Activated CD4-positive, alpha-beta T cell treated with anti-CD3 and anti-CD28 coated beads, Interleukin-2, amount 50 U/mL, for 48 hours (primary cell): ENCODE measurements at places on chromosomes 3 and 15.

- no peak for DNase-seq
Observed at GRCh38 chr15:94125156-94125555, 106.2 kb upstream of the MCTP2 start.

GRCh38 chr3:126058666-126059065, 25.3 kb downstream of the SLC41A3 start:
- DNase-seq, result no peak

DNA sequence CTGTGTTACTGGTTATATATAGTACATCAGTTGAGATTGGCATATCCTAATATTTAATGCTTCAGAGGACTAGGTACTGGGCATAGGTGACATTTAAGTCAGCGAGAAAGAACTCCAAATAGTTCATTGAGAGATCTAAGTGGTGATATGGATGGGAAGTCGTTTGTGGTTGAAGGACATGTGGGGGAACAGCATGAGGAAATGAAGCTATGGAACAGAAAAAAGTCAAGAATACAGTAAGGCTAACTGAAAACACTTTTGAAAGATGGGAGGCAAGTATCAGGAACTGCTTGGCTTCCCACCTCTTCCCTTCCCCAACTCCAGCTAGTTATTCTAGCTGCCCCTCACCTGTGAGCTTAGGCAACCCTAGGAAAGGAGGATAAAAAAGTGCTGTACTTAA, 3.7 kb upstream of the MYO5A start:
- no peak for DNase-seq

GRCh38 chr3:185797993-185798830, 26.6 kb downstream of the IGF2BP2 start:
- no peak for DNase-seq

GRCh38 chr3:38022896-38023709, 6.3 kb downstream of the PLCD1 start:
- DNase-seq, result no peak

DNA sequence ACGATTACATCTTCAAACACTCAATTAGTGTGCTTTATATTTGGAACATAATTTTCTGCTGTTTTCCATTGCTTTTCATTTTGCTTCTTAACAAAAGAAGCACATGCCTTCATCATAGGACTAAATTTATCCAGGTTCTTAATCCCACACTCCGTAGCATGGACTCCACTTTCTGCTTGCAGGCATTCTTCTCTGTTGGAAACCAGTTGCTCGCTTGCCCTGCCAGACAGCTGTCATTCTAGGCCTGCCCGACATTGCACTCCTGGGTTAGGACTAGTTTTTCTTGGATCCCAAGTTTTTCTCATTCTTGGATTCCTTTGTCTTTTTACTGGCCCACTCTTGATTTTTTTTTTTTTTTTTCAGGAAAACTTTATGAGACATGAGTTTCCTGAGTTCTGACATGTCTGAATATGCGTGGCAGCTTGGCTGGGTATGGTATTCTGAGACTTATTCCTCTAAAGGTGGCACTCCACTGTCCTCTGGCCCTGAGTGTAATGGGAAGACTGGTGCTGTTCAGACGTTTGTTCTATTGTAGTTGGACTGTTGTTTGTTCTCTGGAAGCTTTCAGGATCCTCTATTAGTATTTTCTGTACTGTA, 6.3 kb upstream of the ATP1B3 start:
- DNase-seq, result no peak

GRCh38 chr15:78997981-78998499, 53.2 kb upstream of the CTSH start:
- DNase-seq, result no peak

- DNase-seq, result no peak
Observed at GRCh38 chr3:23035927-23036640, 167.0 kb upstream of the UBE2E2 start.

GRCh38 chr15:36278219-36278618, 301.2 kb upstream of the CDIN1 start:
- no peak for DNase-seq

- no peak for DNase-seq
Observed at GRCh38 chr3:35760146-35760545, 120.8 kb downstream of the ARPP21 start.

- no peak for DNase-seq
Observed at GRCh38 chr3:126964950-126965349, 18.0 kb upstream of the PLXNA1 start.

- no peak for DNase-seq
Observed at GRCh38 chr15:57614241-57614640, 22.5 kb downstream of the MYZAP start.

DNA sequence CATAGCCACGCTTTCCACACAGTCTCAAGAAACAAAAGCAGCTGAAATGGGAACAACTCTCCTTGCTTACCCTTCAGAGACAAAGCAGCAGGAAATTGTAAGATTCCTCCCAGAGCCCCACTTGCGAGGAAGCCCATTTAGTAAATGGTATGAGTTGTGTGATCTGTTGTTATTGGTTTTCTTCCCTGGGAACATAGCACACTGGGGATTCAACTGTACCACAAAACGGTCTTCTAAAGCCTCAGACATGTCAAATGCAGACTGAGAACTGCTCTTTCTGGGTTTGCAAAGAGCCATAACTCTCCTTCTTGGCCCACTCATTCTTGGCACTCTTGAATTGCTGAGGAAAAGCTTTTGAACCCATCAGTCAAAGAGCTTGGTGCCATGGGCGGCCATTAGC, 101.0 kb upstream of the COL8A1 start:
- DNase-seq, result no peak

DNA sequence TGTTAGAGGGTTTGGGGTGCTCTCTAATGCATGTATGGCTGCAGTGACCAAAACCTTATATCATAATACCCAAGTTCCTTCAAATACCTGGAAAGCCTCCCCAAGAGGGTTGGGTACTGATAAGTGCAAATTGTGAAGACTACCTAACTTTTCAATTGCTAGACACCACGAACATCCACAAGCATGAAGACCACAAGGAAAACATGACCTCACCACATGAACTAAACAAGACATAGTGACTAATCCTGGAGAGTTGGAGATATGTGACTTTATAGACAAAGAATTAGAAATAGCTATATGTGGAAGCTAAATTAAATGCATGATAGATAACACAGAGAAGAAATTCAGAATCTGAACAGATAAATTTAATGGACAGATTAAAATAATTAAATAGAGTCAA, 23.9 kb upstream of the AADACL2 start:
- no peak for DNase-seq

DNA sequence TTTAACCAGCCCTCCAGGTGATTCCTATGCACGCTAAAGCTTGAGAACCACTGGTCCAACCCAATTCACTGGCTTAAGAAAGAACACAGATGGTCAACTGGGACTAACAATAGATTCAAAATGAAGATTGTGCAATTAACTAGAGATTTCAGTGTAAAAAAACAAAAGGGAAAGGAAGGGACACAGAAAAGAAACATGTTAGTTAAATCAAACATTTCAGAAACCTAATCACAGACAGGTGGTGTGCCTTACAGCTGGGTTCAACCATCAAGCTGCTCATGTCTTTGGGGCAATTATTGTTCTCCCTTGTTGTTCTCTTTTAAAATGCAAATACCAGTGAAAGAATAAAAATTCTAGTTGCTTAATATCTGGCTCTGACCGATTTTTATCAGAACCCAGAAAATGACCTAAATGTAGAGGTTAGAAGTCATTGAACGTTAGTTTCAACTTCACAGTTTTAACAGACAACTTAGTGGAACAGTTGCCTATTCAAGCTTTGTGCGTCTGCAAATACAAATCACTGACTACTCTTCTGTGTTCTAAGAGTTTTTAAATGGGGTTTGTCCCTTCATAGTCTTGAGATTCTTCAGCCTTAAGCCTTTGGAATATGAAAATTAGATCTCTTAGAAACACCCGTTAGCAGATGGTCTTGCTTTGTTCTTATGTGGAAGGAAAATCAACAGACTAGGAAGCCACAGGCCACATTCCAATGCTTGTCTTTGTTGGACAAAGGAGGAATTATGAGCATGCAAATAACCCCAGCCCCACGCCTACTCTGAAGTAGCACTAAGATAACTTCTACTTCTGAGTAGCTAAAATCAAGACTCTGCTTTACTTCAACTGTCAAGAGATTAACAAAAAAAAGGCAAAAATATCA, 223.4 kb downstream of the ATP8B4 start:
- no peak for DNase-seq

GRCh38 chr3:49683162-49683561, 6.1 kb downstream of the MST1 start:
- DNase-seq, result no peak

- no peak for DNase-seq
Observed at GRCh38 chr3:82978368-82978767, 1216.9 kb upstream of the GBE1 start.

DNA sequence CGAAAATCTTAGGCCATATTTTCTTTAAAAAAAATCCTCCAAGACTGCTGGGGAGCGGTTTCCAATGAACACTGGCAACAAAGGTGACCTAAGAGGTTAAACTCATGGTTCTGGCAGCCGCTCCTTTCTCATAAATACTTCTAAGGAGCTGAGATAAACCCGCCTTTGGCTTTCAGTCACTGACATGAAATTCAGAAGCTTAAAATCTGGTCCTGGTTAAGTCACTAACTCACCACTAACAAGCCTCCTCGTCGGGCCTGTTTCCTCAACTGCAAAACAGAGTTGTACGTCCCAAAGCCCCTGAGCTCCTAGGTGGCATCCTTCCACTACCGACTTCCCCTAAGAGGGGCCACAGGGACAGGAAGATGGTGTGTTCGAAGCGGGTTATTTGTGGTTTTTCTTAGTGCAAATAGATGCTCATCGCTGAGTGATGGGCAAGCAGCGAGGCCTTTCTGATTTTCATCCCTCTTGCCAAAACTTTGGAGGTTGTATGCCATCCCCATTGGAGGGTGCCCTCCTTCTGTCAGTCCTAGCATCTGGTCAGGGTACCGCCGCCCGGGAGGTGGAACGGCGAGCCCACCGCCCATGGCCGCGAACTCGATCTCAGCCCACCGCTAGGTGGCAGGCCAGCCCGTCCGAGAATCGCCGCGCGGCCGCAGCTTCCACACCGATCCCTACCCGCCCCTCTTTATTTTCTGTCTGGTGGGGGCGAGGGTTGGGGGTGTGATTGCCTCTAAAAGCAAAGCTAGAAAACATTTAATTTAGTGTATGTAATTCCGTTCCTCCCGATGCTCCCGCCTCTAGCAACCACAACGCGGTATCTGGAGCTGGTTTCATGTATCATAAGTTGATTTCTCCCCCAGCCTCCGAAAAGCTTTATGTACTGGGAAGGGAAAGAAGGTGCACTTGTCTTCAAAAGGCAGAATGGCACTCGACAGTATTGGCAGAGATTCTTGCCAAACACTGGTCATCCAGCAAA, 4.6 kb downstream of the BCL6 start:
- DNase-seq, result peak; percentile 80

- no peak for DNase-seq
Observed at GRCh38 chr3:105014631-105015030, 352.1 kb upstream of the ALCAM start.

DNA sequence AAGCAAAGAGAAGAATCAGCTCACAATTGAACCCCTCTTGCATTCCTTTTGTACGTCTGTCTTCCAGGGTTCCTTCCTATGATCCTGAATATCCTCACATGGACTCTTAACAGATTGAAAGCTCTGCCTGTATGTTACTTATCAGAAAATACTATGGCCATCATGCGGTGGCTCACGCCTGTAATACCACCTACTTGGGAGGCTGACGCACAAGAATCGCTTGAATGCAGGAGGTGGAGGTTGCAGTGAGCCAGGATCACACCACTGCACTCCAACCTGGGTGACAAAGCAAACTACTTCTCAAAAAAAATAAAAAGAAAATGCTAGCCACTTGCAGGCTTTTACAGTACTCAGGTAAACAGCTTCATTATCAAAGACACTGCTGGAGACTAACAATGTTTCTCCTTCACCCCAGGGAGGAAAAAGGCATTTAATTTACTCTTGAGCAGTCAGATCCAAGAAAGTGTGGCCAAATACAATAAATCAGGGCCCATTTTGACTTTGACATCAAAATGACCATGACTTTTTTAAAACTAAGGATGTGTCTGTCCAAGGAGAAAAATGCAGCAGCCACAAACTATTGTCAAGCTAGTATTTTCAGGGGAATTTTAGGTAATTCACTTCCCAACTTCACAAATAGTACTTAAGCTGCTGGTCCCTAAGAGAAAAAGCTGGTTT, 27.3 kb downstream of the NPTN start:
- DNase-seq, result no peak

GRCh38 chr15:80159811-80160569, 7.2 kb downstream of the FAH start:
- peak; percentile 12 for DNase-seq

DNA sequence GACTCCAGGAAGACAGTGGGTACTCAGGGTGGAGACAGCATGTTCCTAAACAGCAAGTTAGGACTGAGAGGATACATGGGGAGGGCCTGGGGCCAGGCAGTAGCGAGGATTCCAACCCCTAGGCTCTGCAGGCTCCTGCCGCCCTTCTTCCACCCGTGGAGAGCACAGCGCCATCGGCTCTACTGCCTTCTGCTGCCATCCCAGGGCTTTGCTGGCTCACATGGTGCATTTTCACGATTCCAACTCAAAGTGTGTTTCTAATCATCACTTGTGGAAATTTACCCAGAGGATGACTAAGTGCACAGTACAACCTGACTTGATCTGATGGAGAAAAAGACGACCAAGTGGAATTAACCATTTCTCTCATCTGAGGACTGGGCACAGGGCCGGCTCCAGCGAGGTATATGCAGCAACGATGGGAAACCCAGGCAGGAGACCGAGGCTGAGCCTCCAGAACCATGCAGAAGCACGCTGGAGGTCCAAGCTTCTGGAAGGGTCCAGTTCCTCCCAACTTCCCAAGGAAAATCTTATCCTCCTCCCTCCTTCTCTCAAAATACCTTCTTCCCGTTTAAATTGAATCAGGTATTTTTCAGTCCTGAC, 104.6 kb downstream of the LRIG1 start:
- no peak for DNase-seq

- DNase-seq, result no peak
Observed at GRCh38 chr3:8765528-8765927, 3.9 kb downstream of the OXTR start.

DNA sequence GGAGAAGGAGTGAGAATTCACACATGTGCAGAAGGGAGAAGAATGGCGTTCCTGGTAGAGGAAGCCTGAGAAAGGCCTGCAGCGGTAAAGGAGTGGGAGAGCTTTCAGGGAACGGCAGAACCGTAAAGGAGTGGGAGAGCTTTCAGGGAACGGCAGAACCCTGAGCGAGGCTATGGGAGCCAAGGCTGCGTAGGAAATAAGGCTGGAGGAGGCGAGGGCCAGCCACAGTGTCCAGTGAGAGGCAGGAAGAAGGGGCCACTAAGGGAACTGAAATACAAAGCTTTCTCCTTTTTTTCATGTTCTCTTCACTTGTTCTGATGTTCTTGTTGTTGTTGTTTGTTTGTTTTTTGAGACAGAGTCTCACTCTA, 41.6 kb downstream of the GOLGA6L10 start:
- DNase-seq, result no peak
